ENCODE measurements at places on chromosomes 16 and 17. TPM values are rescaled to one million over a fixed set of nuclear protein-coding genes. Genes with fewer than 3 reads are reported as not detected.

DNA sequence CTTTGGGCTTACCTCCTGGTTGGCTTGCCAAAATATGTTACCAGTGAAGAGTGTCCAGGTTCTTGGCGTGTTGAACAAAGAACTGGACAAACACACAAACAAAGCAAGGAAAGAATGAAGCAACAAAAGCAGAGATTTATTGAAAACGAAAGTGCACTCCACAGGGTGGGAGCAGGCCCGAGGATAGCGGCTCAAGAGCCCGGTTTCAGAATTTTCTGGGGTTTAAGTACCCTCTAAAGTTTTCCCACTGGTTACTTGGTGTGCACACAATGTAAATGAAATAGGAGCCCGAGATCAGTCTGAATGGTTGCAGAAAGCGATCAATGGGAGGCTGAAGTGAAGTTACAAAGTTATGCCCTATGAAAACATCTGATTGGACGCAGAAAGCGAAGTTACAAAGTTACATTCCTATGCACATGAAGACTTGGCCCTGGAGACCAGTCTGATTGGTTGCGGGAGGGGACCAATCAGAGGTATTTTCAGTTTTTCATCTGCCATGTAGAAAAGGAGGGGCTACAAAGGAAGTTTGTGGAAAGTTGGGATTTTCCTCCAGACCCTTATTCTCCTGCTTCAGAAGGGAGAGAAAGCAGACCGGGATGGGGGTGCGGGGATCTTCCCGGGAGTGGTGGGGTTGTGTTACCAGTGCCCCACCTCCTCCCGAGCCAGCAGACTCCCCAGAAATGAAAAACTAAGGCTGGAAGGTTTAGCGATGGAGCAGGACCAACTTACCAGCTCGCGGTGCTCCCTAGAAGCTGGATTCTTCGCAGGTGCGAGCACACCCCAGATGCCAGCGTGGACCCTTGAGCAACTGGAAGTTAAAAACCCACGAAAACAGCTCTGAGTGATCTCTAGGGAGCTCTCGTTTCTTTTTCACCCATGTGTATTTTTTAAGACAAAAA, at the start of gene SLFN12:
TSS of gene SLFN12 (minus strand) at position 325 of the 899 bp plus-strand sequence. CDS start 9,472 bp downstream, outside the sequence.
- DNase-seq: peak; percentile 91

DNA sequence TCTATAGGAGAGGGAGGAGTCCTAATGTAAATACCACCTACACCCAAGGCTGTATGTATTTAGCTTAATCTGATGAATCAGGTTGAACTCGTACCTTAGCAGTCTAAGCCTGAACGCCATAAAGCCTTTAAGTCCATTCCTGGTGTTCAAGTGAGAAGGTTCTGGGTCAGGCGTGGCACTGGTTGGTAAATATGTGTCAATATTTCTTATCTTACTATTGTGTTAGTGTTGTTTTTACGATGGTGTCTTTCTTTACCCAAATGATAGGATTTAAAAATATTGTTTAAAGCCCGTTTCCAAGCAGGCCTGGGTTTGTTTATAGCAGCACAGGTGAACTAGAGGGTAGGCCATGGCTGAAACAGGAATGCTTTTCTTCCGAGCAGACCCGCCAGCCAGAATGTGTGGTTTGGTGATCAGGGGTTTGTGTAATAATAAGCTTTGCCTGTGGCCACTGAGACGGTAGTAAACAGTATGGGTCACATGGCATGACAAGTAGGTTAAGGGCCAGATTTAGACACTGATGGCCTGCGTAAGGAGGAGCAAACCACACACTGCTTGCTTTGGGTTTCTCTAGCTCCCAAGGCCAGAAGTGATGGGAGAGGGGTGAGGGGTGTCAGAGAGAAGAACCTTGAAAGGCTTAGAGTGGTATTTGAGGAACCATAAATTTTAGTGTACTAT, 3.3 kb downstream of the TMEM94 start:
- no peak for DNase-seq

GRCh38 chr17:49964769-49965523, 4.0 kb upstream of the DLX4 start:
- DNase-seq: no peak

The MYCBPAP gene
- 0.23 TPM for total RNA-seq

DNA sequence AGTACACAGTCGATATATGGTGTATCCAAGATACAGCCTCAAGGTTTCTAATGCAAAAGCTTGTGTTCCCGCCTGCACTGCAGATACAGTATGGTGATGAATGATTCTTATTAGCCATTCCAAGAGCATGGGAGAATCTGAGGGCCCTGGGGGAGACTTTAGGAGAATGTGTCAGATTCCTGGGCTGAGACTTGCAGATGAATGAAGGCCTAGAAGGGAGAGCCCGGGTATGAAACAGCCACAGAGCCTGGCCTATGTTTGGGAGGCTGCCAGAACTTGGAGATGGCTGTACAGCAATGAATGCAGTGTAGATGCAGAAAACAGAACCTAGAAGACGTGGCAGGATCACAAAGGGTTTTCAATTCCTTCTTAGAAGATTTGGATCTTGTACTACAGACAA, 510.7 kb downstream of the HAPSTR1 start:
- DNase-seq: no peak

- DNase-seq: no peak
Measured at GRCh38 chr16:89191901-89192185, 8.5 kb downstream of the SLC22A31 start.

The CDH11 gene
- 99.6 TPM for total RNA-seq

- DNase-seq: no peak
Measured at GRCh38 chr17:59278406-59278805, 53.0 kb upstream of the YPEL2 start.
